Effector CD8-positive, alpha-beta T cell (primary cell): ENCODE measurements at places on chromosomes 1 and 21.

- no peak for DNase-seq
Measured at GRCh38 chr1:46459315-46459714, 30.3 kb upstream of the DMBX1 start.

DNA sequence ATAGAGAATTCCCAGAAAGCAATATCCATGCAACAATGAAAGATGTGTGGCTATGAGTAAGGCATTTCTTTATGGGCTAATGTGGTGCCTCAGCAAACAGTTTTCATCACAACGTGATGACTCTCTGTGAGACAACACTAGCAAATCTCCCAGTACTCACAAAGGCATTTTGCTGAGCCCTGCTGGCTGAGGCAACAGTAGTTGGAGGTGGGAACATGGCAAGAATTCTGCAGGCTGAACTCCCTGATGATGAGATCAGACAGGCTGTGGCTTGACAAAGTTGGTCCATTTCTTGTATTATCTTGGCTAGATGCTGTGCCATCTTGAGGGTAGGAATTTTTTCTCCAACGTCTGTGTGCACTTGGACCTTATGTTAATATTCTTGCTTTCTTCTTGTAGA is 24.6 kb downstream of the PROX1 start:
- no peak for DNase-seq

GRCh38 chr1:82994616-82995263 is 1004.2 kb downstream of the TTLL7 start:
- no peak for DNase-seq

- no peak for DNase-seq
Measured at GRCh38 chr21:25934130-25934529, 199.4 kb downstream of the GABPA start.
